Left renal pelvis (tissue), 4 donors: ENCODE measurements at places on chromosomes 3 and 15. TPM values are rescaled to one million over a fixed set of nuclear protein-coding genes. Genes with fewer than 3 reads are reported as not detected.

Gene PPP1R14D
- polyA plus RNA-seq, result not detected

Gene ISL2
- polyA plus RNA-seq, result 0.48 TPM

Gene ABI3BP
- 23.0 TPM for polyA plus RNA-seq

Gene GPR160
- 2.9 TPM for polyA plus RNA-seq

- DNase-seq, result no peak
These were observed at the start of gene SLC7A14 for GRCh38 chr3:170585937-170586310. Gene SLC7A14, minus strand, starts transcription at chr3:170586075. Its CDS starts 59,139 bp downstream, at chr3:170526936.

Gene GPR27
- polyA plus RNA-seq, result 7.2 TPM

DNA sequence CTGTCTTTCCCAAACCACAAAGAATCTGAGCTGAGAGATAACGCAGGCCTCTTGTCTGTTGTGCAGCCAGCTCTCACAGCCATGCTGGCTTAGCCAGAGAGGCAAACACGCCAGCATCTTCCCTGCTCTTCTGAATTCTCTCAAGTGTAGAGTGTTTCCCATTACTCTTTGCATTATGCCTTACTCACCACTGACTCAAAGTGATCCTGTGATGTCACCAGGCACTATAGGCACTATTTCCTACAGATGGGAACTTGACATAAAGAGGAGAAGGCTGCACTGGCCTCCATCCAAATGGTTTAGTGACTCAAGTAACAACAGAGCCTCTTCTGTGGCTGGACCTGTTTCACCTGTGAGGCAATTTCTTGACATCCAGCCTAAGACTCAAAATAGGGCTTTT lies 44.4 kb downstream of the PDZRN3 start:
- DNase-seq, result no peak

- no peak for DNase-seq
These were observed 110.9 kb downstream of the SEC22A start for GRCh38 chr3:123312331-123313265.

GRCh38 chr15:28043691-28044091 lies 55.4 kb downstream of the OCA2 start:
- DNase-seq, result peak; percentile 36

GRCh38 chr3:150746791-150747590 lies 16.0 kb downstream of the SIAH2 start:
- DNase-seq, result no peak

GRCh38 chr3:152381881-152382295 lies 113.2 kb downstream of the MBNL1 start:
- DNase-seq, result no peak

GRCh38 chr3:175198991-175199783 lies 340.1 kb downstream of the NAALADL2 start:
- DNase-seq, result no peak

GRCh38 chr3:71372911-71373637 lies 210.5 kb downstream of the FOXP1 start:
- DNase-seq, result no peak

- DNase-seq, result no peak
These were observed 295.1 kb downstream of the SHOX2 start for GRCh38 chr3:157810924-157811718.

- DNase-seq, result no peak
These were observed 39.0 kb downstream of the CYP19A1 start for GRCh38 chr15:51299187-51300015.

DNA sequence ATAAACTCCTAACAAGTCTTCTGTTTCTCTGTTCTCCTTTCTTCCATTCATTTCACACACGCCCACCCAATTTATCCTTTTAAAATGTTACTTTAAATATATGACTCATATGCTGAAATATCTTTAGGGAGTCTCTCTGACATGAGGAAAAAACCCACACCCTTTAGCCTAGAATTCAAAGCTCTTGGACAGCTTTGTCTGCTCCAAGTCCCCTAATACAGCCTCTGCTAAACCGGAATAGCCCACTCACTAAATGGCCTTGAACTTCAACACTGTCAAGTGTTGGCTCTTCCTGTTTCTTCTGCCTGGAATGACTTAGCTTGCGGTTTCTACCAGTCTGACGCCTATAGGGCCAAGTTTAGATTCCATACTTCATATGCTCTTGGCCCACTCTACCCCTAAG lies 3.3 kb upstream of the CD96 start:
- no peak for DNase-seq

- DNase-seq, result no peak
These were observed 145.8 kb upstream of the THRB start for GRCh38 chr3:24640330-24640877.

GRCh38 chr3:194672876-194673275 lies 885 bp upstream of the LSG1 start:
- DNase-seq, result no peak

DNA sequence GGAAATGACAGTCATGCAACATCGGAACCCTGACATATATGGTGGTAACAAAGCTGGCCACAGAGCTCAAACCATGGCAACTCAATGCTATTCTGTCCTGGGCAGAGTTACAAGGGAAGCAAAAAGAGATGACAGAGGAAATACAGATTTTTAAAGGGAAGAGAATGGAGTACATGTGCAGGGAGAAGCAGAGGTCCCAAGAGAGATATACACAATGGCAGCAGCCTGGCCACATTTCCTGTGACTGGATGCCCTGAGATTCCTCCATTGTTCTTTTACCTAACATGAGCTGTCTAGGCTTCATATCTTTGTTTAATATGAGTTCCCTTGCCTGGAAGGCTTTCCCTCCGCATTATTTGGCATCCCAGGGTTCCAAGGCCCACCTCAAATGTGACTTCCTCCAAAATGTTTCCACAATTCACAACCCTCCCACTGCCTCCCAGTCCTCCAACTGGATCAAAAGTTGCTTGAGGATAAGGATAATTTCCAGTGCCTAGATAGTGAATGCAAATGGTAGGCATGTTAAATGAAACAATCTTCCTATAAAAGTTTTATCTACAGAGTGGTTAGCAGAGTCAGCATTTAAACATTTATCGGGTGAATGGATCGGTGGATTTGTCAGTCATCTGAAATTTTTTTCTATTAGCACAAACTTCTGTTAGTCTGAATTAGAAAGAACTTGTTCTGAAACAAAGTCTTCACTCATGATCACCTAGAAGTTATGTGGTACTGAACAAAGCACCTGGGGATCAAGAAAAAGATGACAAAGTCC lies 86.2 kb downstream of the DHX30 start:
- DNase-seq, result no peak

DNA sequence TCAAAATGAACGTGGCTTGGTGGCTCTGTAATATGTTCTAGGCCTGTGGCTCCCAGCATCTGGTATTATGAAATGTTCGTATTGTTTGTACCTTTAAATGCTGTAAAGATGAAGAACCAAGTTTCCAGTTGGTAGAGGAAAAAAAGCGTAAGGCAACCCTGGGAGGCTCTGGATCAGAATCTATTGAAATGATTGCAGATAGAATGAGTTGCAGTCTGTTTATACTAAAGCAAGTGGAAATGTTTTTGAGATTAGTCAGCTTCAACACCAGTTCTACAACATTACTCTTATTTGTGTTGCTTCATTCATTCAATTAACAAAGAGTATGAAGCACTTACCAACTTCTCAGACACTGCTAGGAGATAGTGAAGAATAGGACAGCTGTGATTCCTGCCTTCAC lies 5.3 kb downstream of the ARL6IP5 start:
- no peak for DNase-seq

DNA sequence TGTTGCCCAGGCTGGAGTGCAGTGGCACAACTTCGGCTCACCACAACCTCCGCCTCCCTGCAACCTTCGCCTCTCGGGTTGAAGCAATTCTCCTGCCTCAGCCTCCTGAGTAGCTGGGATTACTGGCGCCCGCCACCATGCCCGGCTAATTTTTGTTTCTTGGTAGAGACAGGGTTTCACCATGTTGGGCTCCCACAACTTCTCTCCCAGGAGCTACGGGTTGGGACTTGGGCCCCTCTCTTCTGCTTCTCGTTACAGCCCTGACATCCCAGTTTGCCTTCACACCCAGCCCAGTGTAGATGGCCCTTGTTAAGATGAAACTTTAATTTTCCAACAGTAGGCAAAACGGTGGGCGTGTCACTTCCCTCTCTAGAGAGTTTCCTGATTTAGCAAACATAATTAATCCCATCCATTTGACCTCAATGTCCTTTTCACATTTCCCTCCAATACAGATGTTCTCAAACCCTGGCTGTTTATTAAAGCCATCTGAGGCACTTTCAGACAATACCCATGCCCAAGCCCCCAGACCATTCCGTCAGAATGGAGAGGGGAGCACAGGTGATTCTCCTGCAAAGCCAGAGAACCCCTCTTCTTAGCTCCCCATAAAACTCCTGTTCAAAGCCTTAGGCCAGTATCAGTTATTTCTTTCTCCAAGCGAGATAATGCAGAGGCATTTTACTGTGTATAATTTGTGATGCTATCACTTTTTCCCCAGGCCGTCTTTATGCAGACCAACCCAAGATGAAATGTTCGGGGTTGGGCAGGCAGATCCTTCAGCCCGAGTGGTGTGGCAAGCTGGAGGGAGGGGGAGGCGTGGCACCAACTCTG lies 245.7 kb downstream of the XXYLT1 start:
- DNase-seq, result no peak

- no peak for DNase-seq
These were observed 169.3 kb upstream of the STAC start for GRCh38 chr3:36210840-36211651.

DNA sequence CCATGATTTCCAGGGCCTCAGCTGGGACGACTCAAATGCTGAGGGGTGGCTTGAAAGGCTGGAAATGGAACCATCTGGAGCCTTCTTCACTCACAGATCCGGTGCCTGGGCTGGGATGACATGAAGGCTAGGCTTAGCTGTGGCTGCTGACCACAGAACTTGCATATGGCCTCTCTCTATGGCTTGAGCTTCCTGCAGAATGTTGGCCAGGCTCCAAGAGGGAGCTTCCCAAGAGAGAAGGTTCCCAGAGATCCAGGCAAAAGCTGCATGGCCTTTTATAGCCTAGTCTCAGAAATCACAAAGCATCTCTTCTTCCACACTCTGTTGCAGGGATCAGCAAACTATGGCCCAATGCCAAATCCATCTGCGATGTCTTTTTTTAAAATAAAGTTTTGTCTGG lies 44.8 kb downstream of the GATM start:
- DNase-seq, result peak; percentile 29

- no peak for DNase-seq
These were observed 21.9 kb downstream of the FEM1B start for GRCh38 chr15:68299436-68299835.

GRCh38 chr3:126496894-126497850 lies 20.4 kb downstream of the UROC1 start:
- DNase-seq, result no peak

DNA sequence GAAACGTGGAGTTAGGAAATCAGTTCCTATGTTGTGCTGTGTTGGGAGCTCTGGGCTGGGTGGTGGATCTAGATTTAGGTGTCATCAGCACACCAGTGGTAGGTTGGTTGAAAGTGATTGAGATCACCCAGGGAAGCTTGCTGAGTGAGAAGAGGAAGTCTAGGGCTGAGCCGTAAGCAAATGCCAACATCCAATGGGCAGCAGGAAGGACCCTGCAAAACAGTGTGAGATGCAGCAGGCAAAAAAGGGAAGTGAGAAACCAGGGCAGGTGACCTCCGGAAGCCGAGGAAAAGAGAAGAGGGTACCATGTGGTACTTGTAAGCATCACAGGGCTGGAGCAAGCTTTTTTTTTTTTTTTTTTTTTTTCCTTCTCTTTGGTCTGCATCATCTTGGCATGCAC lies 15.9 kb upstream of the COPG1 start:
- no peak for DNase-seq

GRCh38 chr3:66405701-66406091 lies 95.1 kb downstream of the LRIG1 start:
- no peak for DNase-seq

- no peak for DNase-seq
These were observed 170.5 kb upstream of the POU1F1 start for GRCh38 chr3:87446849-87447387.

GRCh38 chr15:71093054-71094024 lies 21.9 kb upstream of the THSD4 start:
- DNase-seq, result no peak

DNA sequence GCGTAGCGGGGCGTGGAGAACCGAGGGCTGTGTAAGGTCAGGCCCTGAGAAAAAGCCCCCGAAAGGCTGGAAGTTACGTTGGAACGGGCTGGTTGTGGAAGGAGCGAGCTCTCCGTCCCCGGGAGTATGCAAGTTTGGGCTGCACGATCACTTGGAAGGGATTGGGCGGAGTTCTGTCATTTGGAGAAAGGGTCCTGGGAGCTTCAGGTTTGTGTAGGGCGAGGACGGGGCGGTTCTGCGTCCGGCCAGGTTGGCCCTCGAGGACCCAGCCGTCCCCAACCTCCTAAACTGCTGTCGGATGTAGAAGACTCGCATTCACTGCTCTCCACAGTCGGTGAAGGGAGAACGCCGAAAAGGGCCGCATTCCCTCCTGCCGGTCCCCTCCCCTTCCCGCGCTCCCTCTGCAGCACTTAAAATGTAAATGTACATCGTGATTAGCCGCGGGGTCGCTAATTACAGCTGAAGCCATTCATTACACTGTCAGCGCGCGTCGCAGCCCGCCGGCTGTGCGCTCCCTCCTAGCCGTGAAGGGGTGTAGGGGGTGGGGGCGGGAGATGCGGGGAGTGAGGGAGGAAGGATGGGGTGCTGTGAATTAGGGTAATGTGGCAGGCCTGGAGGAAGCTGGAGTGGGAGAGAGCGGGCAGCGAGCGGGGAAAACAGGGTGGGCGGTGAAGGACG lies 2.5 kb upstream of the RPP25 start:
- DNase-seq, result no peak

Gene SCAANT1
- 1.7 TPM for polyA plus RNA-seq

Gene NT5DC2
- 143 TPM for polyA plus RNA-seq

GRCh38 chr15:101641894-101642293 lies 10.3 kb downstream of the TM2D3 start:
- no peak for DNase-seq

Gene HDC
- polyA plus RNA-seq, result 0.74 TPM

Gene CCR4
- polyA plus RNA-seq, result 0.19 TPM

DNA sequence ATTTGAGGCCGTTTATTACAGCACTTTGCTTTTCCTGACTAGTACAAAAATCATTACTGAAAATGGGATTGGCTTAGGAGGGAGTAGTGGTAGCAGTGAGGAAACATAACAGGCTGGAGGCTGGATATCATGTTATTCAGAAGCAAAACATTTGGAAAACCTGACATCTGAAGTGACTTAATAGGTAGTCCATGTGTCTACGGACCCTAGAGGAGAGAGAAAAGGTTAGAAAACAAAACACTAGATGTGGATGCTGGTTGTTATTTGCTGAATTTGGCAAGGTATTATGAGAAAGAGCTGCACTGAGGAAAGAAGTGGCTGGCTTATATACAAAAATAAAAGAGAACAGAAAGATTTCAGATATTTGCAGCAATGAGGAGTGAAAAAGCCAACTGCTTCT lies 139.9 kb downstream of the MEX3B start:
- DNase-seq, result no peak

Gene CCK
- polyA plus RNA-seq, result 0.37 TPM

Gene UROC1
- 0.21 TPM for polyA plus RNA-seq

Gene ERICH6
- 0.72 TPM for polyA plus RNA-seq

GRCh38 chr3:195250473-195251251 lies 20.3 kb downstream of the XXYLT1 start:
- DNase-seq, result no peak

- no peak for DNase-seq
These were observed 63.1 kb downstream of the GPR160 start for GRCh38 chr3:170100944-170101343.

GRCh38 chr3:128573707-128574162 lies 76.9 kb downstream of the RPN1 start:
- no peak for DNase-seq
